NCI-H1694 (cell line): ENCODE measurements at places on chromosomes 11 and 22.

DNA sequence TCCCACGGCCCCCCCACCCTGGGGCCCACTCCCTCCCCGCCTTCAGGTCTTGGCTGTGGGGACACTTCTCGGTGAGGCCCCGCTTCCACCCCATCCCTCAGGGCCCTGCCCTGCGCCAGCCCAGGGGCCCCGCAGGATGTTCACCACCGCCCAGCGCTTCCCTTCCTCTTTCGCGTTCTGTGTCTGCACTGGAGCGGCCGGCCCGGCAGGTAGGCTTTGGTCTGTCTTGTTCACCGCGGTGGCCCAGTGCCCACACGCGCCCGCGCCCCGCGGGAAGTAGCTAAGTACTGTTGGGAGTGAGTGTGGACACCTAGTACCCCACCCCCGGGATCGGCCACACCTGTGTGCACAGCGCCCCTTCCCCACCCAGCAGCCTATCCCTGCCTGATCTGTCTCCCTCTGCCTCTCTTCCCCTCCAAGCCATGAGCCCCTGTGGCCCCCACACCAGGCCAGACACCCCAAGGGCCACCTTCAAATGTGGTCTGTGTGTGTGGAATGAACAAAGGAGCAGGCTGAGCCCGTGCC is 85.4 kb downstream of the WNT7B start:
- DNase-seq: no peak

- no peak for DNase-seq
Observed at GRCh38 chr22:20738394-20739089, 35.4 kb upstream of the SERPIND1 start.

DNA sequence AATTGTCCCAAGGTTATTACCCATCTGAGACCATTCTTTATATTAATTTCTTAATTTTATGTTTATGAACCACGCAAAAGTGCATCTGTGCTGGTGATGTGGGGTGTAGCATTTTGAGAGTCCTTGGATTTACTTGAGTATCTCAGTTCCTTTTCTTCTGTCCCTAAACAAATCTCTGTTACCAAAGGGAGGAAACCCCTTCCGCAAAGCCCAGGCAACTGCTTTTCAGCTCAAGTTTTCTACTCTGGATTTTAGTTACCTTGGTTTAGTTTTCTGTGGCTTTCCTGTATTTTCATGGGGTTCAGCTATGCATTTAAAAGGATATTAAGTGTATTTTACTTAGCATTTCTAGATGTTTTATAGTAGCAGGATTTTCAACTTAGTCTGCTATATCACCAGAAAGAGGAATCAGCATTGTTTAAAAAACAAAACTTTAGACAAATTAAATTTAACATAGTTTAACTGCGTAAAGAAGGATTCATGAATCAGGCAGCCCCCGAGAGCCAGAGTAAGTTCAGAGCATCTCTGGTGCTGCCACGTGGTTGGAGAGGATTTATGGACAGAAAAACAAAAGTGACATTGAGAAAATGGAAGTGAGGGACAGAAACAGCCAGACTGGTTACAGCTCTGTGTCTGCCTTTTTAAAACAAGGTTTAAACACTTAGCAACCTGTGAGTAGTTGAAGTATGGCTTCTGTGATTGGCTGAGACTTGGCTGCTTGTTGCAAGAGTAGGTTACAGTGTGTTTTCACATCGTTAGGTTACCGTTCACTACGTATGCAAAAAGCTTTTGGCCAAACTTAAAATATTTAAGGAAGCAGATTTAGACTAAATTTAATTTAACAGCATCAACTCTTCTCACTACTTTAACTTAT is 9.6 kb downstream of the ADM start:
- DNase-seq: no peak

- no peak for DNase-seq
Observed at GRCh38 chr11:32840587-32840986, 10.9 kb downstream of the PRRG4 start.

DNA sequence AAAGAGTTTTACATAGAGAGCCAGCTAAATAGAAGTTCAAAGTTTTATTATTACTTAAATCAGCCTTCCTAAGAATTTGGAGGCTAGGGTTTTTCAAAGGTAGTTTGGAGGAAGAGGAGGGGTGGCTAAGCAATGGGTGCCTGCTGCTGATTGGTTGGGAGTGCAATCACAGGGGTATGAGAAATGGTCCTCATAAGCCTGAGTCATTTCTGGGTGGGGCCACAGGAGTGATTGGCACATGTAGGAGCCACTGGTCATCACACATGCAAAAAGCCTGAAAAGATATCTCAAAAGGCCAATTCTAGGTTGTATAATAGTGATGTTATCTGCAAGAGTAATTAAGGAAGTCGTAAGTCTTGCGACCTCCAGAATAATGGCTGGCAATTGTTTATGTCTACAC is 12.9 kb downstream of the OR51L1 start:
- DNase-seq: no peak

DNA sequence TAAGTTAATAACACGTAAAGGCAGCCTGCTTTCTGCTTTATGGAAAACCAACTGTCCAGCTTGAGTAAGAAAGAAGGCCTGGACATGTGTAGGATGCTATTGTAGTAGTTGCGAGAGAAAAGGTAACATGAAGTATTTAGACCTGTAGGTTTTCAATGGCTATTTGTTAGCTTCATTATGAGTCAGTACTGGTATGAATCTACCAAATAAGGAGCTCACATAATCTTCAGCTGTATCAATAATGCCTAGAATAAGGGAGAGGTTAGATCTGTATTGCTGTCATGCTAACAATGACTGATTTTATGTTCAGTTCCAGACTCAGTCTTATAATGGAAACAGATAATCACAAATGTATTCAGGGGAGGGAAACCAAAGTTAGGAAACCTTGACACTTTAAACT is 550.3 kb downstream of the CNTN5 start:
- no peak for DNase-seq

DNA sequence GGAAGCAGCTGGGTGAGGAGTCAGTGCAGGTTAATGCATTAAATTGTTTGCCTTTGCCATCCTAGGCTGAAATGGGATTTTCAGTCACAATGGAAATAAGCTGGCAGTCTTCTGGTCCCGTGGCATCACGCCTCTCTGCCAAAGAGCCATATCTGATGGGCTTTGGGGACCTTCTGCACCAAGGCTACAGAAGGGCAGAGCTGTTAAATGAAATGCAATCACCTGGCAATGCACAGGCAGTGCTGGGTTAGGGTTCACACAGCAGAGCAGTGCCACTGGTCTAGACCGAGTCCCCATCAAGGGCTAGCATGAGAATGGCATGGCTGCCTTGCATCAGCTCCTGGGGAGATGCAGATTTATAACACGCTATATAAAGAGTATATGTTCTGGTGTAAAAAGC is 749.2 kb downstream of the NTM start:
- no peak for DNase-seq

GRCh38 chr22:24497841-24498258 is 2.7 kb downstream of the UPB1 start:
- DNase-seq: no peak

- DNase-seq: no peak
Observed at GRCh38 chr11:108516125-108516524, 17.9 kb upstream of the POGLUT3 start.
